ENCODE measurements at places on chromosomes 12 and 14.
A peak's percentile ranks its signal among the peaks of the same experiment; 100 is the strongest.

GRCh38 chr14:61653507-61653906 is 41.8 kb upstream of the HIF1A start:
- no peak for DNase-seq

GRCh38 chr14:81113176-81113575 is 107.6 kb downstream of the GTF2A1 start:
- DNase-seq, result no peak

GRCh38 chr14:81062816-81063215 is 107.4 kb downstream of the TSHR start:
- DNase-seq, result no peak

GRCh38 chr12:12336049-12336411 is 14.0 kb downstream of the MANSC1 start:
- DNase-seq, result no peak

- DNase-seq, result no peak
These were observed 78.7 kb downstream of the PRICKLE1 start for GRCh38 chr12:42510823-42511222.

GRCh38 chr12:113271853-113272561 is 50.7 kb downstream of the TPCN1 start:
- DNase-seq, result peak; percentile 37

DNA sequence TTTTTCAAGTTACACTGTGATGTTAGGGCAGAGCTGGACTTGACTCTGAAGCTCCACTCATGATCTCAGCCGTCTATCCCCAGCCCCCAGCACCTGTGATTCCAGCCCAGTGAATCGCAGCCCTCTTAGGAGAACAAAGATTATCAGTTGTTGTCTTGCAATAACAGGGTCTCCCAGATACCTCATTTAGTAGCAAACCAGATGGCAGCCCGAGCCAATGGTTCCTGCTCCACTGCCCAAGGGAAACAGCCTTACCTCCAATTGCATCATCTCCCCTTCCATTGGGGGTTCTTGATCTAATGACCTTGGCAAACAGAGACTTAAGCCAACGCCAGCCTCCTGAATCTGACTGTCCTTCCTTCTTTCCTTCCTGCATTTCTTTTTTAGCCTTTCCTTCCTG is 371.2 kb downstream of the BCL11B start:
- no peak for DNase-seq

- DNase-seq, result no peak
These were observed 3.9 kb downstream of the GNPTAB start for GRCh38 chr12:101826766-101827368.

DNA sequence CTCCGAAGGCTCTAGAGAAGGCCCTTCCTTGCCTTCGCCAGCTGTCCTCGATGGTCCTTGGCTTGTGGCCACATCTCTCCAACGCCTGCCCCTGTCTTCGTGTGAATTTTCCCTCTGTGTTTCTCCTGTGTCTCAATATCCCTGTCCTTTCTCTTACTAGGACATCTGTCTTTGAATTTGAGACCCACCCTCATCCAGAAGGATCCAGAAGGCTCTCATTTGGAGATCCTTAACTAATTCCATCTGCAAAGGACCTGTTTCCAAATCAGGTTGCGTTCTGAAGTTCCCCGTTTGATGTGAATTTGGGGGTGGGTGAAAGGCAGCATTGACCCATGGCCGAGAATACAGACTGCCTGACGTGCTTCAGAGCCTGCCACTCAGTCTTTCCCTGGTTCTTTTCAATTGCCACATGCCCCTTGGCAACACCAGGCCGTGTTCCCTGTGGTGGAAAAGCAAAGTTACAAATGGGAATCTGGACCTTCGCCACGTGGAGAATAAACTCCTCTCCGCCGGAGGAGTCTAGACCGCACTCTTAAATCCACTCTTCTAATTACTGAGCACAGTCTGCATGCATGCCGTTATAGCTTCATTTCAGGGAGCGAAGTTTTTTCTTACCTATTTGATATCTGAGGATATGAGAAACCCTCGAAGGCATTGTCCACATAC is 158.8 kb downstream of the TMEM132C start:
- DNase-seq, result no peak

DNA sequence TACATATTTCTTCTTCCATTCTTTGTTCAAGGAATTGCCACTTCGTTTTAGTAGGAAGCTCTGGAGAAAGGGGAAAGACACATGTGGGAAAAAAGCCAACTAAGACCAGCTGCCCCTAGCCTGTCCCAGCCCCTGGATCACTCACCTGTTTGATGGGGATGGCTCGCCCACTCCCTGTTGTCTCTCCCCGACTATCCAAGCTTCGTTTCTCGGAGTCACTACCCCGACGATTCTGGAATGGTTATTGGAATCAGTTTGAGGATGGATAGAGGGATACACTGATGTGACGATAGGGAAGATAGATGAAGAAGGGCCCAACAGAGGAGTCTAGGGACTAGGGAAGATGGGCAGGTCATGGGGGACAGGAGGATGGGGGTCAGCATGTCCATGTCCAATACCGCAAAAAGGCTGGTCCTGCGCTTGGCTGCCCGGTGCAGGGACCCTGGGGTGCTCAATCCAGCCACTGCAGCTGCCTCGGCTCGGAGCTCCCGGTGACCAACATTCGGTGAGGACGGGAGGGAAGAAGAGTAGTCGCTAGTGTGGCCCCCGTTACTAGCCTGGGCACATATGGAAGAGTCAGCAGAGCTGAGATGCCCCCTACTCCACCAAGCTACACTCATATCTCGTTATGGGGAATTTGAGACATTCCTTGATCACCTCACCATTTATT is 7.0 kb downstream of the AGAP2 start:
- no peak for DNase-seq

GRCh38 chr14:92040431-92041051 is 682 bp upstream of the TRIP11 start:
- DNase-seq, result peak; percentile 10

DNA sequence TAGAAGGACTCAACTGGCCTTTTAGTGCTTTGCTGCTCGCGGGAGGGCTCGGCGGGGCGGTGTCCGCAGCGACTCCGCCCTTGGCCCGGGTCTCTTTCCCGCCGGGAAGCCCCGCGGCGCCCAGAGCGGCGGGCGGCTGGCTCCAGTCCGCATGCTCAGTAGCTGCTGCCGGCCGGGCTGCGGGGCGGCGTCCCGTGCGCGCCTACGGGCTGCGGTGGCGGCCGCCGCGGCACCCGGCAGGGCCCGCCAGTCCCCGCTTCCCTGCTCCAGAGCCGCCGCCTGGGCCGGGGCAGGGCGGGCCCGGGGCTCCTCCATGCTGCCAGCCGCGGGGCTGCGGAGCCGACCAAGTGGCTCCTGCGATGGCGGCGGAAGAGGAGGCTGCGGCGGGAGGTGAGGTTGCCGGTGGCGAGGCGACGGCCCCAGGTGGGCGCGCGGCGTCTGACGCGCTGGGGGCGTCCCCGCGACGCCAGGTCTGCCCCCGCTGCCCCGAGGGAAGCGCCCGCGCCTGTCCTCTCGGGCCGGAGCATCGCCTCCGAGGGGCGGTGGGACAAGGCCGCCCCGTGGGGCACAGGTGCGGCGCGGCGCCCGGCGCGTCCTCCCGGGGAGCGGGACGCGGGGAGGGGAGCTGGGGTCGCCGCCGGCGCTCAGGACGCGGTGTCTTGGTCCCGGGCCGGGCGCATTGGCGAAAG is at the start of gene BMAL2:
BMAL2 (plus strand) TSS at position 123 of the 689 bp plus-strand sequence; CDS start at position 360, 237 bp downstream.
- DNase-seq, result peak; percentile 9

- DNase-seq, result peak; percentile 66
These were observed 311.9 kb downstream of the DUSP6 start for GRCh38 chr12:89040146-89040964.

- no peak for DNase-seq
These were observed 19.4 kb downstream of the FUT8 start for GRCh38 chr14:65431951-65432350.
